Left forelimb (tissue), 1 donor: ENCODE measurements at places on chromosomes 1 and 21.

DNA sequence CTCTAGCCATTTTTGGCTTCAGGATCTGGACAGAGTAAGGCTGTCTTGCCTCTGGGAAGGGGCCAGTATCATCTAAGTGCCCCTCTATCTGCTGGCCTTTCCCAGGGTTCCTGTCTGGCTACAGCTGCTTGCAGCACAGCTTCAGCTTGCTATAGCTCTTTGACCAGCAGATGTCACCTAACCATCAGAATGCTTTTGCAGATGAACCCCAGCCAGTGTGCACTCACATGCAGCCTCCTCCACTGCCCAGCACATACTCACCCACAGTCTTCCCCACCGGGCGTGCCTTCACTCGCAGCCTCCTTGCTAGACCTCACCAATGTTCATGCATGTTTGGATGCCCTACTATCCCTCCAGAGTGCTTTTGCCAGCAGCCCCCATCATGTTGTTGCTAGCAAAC, 769.0 kb downstream of the BRINP3 start:
- no peak for DNase-seq

GRCh38 chr1:228408869-228409805, 2.5 kb upstream of the TRIM11 start:
- DNase-seq, result peak; percentile 12

GRCh38 chr21:29749957-29750356, 189.8 kb downstream of the GRIK1 start:
- DNase-seq, result no peak

DNA sequence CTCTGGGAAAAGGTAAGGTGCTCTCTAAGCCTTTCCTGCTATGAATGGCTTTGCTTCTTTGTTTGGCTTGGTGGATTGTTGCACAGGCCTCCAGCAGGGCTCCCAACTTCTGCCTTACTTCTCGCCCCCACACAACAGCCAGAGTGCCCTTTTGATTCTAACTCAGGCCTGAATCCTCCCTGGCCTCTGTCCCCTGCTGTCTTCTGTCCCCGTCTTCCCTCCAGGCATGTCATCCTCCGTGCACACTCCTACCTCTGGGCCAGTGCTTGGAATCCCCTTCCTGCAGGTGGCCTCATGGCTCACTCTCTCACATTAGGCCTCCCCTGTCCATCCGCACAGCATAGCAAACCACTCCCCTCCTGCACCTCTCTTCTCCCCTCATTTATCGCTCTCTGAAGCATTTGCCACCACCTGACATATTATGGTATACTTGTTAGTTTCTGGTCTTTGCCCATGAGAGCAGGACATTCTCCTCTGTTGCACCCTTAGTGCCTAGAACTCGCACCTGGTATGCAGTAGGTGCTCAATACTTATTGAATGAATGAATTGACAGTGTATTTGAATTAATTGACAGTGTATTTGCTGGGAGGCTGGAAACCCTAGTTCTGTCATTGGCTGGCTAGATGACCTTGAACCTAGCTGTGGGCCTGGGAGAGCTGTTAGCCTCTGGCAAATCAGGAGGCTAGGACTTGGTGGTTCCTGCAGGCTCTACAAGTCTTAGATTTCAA, 2.9 kb downstream of the ZDHHC18 start:
- DNase-seq, result no peak

- no peak for DNase-seq
These were observed 24.9 kb upstream of the TADA1 start for GRCh38 chr1:166900987-166901386.
